ENCODE measurements at places on chromosomes 5 and 9. TPM values are rescaled to one million over a fixed set of nuclear protein-coding genes. Genes with fewer than 3 reads are reported as not detected.

Gene C9orf50
- total RNA-seq = 0.39 TPM

Gene GLRA1
- total RNA-seq = not detected

Gene SETX
- 44.7 TPM for total RNA-seq

Gene SPATA31A3
- not detected for total RNA-seq

DNA sequence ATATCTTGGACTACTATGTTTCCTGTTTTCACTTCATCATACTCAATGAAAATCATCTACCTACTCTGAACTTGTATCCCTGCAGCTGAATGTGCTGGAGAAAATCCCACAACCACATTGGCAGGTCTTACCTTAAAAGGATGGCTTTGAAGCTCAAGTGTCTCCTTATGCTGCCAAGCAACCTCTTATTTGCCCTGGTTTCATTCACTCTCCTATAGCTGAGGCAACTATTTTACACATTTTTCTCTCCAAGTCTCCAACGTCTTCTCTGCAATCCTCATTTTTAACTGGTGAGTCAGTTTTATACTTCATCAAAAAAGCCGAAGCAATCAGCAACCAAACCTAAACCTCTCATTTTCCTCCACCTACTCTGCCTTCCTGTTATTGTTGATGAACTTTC, 49.7 kb downstream of the POU4F3 start:
- H3K27me3 ChIP-seq = peaks cover 15% of the 10 kb centered on the region
- H3K4me3 ChIP-seq = no peak overlapping the region
- H3K4me1 ChIP-seq = no peaks in the 10 kb centered on the region
- no peak overlapping the region for H3K27ac ChIP-seq
- DNase-seq = no peak

GRCh38 chr5:1010641-1011046, 2.0 kb downstream of the NKD2 start:
- H3K4me3 ChIP-seq = no peak overlapping the region
- DNase-seq = peak; percentile 63
- H3K4me1 ChIP-seq = peaks cover 3% of the 10 kb centered on the region
- H3K27me3 ChIP-seq = peaks cover 55% of the 10 kb centered on the region
- H3K36me3 ChIP-seq = no peaks in the 10 kb centered on the region

GRCh38 chr5:169670769-169671525, 33.9 kb downstream of the DOCK2 start:
- no peak overlapping the region for H3K27ac ChIP-seq
- H3K36me3 ChIP-seq = no peaks in the 10 kb centered on the region
- H3K27me3 ChIP-seq = no peaks in the 10 kb centered on the region
- peaks cover 20% of the 10 kb centered on the region for H3K4me1 ChIP-seq

Data from chondrocyte (in vitro differentiated cells).